ENCODE measurements at places on chromosomes 2 and 18.

- no peak for DNase-seq
Measured at GRCh38 chr2:46914578-46915230, 902 bp downstream of the MCFD2 start.

GRCh38 chr2:96884299-96885094 is 14.6 kb upstream of the SEMA4C start:
- no peak for DNase-seq

GRCh38 chr2:14631406-14632040 is 994 bp upstream of the LRATD1 start:
- DNase-seq = no peak

- no peak for DNase-seq
Measured at GRCh38 chr2:59176737-59177136, 935.6 kb upstream of the FANCL start.

- no peak for DNase-seq
Measured at GRCh38 chr2:128166746-128167353, 75.8 kb downstream of the UGGT1 start.

DNA sequence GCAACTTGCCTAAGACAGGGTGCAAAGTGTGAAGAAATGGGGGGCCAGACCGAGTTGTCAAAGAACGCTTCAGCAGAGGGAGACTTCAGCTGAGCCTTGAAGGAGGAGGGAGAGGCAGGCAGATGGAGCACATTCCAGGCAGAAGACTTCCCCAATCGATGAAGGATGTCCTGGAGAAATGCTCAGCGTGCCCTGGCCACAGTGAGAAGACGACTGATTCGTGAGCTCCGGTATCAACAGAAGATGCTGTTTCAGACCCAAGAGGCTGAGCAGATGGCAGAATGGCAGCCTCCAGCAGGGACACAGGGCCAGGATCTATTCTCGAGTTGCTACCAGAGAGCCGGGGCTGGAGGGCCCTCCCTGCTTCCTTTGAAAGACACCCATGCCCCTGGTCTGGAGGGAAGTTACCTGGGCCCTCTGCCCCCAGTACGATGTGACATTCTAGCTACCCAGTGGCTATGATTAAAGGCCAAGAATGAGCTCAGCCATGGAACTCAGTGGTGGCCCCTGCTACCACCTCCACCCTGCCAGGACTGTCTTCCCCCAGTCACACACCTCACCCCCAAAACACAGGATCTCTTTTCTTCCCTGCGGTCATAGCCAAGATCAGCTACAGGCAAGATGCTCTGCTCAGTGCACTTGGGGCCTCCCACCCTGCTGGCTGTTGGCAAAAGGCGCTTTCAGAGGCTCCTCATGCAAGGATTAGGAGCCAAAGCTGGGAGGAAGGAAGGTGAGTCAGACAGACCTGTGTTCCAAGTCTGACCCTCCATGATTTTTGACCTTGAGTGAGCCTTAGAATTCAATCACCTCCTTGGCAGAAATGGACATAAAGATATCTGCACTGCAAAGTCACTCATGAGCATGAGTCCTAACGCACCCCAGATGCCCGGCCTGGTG is 84.3 kb downstream of the TFCP2L1 start:
- peak; percentile 49 for DNase-seq

- no peak for DNase-seq
Measured at GRCh38 chr18:55283309-55283708, 304.7 kb downstream of the TCF4 start.

DNA sequence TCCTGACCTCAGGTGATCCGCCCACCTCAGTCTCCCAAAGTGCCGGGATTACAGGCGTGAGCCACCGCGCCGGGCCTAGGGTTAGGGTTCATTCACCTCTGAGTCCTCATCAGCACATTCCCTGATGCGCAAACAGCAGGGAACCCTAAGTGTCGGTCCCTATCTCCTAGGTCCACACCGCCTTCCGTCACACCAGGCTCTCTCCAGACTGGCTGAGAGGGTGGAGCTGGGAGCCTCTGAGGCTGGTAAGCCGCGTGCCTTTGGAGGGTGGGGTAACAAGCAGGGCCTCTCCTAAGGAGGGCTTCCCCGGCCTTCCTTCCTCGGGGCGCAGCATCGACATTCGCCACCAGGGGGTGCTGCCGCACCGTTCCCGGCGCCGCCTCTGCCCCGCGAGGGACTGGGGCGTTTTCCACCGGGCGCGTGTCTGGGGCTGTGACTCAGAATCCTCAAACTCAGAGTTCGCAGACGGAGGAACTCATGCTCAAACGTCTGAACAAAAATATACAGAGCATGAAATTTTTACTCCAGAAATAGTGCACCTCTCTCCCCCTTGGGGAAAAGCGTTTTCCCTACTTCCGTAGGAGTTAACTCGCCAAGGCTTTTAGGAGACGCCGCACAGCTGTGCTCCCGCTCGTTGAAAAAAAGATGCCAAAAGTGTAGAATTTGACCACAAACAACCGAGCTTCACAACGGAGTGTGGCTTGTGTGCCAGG is 63.9 kb upstream of the ASAP2 start:
- peak; percentile 54 for DNase-seq

DNA sequence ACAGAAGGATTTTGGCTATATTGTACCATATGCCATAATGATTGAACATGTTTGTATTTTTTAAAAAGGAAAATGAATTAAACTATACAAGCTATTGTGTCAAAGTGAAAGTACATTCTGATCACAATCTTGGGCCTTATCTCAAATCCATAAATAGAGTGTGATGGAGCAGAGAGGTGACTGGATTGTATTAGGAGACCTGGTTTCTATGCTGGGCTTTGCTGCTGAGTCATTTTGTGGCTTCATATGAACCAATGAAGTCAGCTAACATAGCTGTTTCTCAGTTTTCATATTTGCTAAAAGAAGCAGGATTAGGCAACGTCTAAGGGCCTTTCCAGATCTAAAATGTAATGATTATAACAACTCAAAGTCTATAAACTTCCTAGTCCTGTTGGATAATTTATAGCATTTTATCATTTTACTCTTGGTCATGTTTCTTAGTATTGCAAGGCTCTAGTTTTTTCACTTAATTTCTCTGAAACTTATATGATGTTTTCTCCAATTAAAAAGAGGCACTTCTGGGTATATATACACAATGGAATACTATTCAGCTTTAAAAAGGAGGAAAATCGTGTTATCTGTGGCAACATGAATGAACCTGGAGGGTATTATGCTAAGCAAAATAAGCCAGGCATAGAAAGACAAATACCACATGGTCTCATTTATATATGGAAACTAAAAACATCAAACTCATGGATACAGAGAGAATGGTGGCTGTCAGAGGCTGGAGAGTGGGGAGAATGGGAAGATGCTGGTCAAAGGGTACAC is 112.3 kb downstream of the MEP1B start:
- DNase-seq = no peak

DNA sequence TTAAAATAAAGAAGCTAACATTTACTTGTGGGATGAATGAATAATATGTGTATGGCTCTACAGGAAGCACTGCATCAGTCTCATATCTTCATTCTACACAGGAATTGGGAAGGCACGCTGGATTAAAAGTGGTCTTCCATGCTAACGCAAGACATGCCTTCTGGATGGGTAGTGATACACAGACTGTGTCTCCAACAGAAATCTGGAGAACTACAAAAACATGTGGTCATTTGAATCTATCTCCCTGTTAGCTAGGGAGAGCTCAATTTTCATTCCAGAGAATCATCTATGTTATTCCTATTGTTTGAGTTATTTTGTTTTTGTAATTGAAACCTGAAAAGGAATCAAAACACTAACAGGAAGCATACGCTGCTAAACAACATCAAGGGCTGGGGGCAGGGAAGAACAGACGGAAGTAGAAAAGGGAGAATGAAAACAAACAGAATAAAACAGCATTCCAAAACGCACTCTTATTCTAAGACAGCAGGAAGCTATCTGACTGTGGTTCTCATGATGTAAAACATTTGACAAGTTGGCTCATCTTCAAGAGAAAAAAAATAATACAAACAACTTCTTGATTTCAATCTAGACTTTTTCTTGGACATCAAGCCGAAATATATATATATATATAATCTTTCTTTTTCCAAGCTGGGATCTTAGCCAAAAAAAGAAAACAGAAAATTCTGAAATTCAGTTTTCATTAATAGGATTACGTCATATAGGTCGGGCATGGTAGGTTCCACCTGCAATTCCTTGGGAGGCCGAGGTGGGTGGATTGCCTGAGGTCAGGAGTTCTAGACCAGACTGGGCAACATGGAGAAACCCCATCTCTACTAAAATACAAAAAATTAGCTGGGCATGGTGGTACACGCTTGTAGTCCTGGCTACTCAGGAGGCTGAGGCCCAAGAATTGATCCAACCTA is 31.5 kb upstream of the ASNSD1 start:
- no peak for DNase-seq

- no peak for DNase-seq
Measured at GRCh38 chr2:63300835-63301234, 250.2 kb downstream of the OTX1 start.

GRCh38 chr2:28071221-28071620 is 180.7 kb downstream of the BABAM2 start:
- DNase-seq = peak; percentile 60

DNA sequence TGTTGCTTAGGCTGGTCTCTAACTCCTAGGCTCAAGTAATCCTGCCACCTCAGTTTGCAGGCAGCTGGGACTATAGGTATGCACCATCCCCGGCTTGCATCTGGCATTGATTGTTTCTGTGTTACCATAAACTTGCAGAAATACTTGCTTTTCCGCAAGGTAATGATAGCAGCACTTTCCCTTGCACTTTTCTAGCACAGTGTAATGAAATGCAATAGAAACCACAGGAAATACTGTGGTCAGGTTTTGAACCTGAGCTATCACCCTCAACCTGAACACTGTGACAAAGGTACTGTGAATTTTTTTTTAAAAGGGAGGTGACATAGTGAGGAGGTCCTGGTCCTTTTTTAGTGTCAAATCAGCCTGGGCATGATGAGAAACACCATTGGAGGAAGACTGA is 38.3 kb downstream of the DHRS9 start:
- no peak for DNase-seq

DNA sequence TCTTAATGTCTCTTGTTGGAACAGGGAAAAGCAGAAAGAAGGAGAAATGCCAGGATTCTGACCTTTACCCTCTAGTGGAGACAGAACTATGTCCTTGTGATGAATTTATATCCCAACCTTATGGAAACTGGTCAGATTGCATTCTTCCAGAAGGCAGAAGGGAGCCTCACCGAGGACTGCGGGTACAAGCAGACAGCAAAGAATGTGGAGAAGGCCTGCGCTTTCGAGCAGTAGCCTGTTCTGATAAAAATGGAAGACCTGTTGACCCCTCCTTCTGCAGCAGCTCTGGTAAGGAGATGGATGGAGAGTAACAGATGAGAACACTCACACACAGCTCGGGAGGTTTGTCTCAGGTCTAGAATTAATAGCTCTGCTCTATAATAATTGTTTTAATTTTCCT is 552.7 kb upstream of the HNMT start:
- no peak for DNase-seq

DNA sequence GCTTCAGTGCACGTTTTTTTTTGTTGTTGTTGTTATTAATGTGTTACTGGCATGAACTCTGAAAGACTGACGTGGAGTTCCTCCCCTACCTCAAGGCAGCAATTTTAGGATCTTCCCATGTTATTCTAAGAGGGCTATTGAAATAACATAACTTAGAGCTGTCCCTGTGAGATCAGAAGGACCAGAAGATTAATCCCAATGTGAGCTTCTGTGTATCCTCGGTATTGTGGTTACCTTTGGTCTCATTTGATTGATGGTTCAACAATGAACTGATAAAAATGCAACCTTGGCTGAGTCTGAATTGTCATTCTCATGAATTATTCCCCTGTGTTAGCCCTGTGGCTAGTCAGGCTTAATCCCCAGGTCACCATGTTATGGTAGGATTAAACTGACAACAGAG is 394.1 kb downstream of the TRIB2 start:
- no peak for DNase-seq

DNA sequence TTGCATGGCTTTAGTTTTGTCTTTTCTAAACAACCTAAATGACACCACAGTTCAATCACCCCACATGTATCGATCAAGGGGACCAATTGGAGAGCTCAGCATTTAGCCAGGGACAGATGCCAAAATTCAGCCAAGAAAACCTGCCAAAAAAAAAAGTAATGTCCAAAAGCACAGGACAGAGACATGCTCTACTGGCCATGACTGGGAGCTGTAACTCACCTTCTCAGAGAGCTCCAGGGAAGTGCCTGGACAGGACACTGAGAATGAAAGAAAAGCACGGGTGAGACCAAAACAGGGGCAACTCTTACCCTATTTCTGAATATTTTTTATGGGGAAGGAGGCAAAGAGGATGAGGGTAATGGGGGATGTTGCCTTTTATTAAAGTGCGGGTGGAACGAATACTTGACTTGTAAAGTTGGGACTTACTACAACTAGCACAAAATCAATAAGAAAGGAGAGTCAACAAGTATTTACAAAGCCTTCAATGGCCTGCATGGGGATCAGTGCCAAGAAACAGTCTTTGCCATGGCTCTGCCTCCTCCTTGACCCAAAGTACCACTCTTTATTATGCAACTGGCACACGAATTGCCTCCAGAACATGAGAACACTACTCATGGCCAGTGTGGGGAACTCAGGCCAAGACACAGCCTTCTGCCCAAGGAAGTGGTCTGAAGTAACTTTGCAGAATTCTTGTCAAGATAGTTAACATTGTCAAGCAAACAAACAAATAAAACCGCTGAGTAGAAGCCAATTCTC is 72.9 kb upstream of the HK2 start:
- DNase-seq = no peak

DNA sequence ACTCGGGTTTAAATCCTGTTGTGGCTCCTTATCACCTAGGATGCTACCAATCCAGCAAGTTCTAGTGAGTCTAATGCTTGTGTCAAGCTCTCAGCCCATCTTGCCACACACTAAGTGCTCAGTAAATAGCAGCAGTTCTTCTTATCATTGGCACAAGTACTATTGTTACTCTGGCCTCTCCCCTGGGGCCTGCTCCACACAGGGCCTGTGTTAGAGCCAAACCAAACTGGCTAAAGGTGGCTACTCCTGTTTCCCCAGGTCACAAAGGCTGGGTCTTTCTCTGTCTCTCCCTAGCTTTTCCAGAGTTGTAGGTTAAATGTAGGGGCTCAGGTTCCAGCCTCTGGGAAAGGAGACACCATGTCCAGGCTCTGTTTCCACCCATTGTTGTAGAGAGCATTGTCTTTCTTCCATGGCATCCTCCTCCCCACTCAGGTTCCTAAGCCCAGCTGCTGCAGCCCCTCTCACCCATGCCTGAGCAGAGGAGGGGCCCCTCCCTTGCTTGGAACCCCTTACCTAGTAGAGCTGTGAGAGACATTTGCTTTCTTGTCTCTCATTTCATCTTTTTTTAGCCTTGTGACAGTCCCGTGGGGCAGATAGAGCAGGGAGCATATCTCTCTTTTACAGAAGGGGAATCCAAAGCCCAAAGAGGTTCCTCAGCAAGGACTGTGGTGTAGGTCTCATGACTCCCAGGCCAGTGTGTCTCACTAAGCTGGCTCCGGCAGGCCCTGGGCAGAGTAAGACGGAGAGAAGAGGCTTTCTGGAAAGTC is 56.4 kb upstream of the OTOF start:
- DNase-seq = no peak

GRCh38 chr2:171316755-171317337 is 116.9 kb downstream of the METTL8 start:
- no peak for DNase-seq

All from NCI-H446 (cell line).